Karpas-422 (cell line): ENCODE measurements at places on chromosomes 1 and 21. TPM values are rescaled to one million over a fixed set of nuclear protein-coding genes. Genes with fewer than 3 reads are reported as not detected.

The LDLRAD1 gene
- total RNA-seq: not detected in 2 replicates

GRCh38 chr1:3049164-3049563 lies 19.8 kb upstream of the PRDM16 start:
- no peak for DNase-seq

DNA sequence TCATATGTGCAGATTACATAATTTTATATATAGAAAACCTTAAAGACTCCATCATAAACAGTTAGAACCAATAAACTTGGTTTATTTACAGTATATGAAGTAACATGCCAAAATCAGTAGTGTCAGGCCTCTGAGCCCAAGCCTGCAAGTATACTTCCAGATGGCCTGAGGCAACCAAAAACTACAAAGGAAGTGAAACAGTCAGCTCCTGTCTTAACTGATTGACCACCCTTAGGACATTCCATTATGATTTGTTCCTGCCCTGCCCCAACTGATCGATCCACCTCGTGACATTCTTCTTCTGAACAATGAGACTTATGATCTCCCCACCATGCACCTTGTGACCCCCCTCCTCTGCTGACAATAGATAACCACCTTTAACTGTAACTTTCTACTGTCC lies 630.3 kb downstream of the AMY1C start:
- no peak for DNase-seq

GRCh38 chr1:31497601-31498000 lies 78.7 kb upstream of the TINAGL1 start:
- DNase-seq: no peak

The KPNA6 gene
- 19.7 and 26.0 TPM in 2 replicates for total RNA-seq

The C1orf21 gene
- total RNA-seq: not detected in 2 replicates

- no peak for DNase-seq
Observed at GRCh38 chr1:194309697-194310096, 1123.3 kb upstream of the B3GALT2 start.
